ENCODE measurements at places on chromosomes 11 and 22.

DNA sequence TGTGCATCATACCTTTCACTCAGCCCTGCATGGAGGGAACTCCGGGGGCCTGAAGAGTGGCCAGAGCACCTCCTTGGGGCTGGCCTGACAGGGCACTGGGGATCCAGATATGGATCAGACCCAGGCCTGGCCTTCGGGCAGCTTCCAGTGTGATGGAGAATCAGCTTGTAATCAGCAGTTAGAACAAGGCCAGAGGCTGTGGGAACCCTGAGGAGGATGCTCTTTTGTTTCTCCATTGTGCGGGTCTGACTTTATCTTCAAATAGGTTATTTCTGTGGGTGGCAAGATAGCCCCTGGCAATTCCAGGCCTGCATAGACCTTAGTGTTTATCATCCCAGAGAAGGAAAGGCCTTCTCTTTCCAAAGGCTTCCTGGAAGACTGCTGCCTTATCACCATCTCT, 12.3 kb downstream of the DGAT2 start:
- no peak for DNase-seq

DNA sequence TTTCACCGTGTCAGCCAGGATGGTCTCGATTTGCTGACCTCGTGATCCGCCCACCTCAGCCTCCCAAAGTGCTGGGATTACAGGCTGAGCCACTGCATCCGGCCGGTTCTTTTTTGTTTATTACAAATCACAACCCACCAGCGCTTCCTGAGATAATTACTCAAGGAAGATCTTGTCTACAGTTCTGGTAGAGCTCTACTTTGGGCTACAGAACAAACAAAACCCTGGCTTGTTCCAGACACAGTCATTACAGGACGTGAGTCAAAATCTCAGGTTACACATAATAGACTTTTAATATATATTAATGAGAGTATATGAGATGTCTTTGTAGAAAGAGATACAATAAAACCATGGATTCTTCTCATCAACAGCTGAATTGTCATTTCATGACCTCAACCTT, 42.8 kb upstream of the NUP50 start:
- no peak for DNase-seq

- no peak for DNase-seq
These were observed 12.3 kb downstream of the IPO7 start for GRCh38 chr11:9396752-9397151.

DNA sequence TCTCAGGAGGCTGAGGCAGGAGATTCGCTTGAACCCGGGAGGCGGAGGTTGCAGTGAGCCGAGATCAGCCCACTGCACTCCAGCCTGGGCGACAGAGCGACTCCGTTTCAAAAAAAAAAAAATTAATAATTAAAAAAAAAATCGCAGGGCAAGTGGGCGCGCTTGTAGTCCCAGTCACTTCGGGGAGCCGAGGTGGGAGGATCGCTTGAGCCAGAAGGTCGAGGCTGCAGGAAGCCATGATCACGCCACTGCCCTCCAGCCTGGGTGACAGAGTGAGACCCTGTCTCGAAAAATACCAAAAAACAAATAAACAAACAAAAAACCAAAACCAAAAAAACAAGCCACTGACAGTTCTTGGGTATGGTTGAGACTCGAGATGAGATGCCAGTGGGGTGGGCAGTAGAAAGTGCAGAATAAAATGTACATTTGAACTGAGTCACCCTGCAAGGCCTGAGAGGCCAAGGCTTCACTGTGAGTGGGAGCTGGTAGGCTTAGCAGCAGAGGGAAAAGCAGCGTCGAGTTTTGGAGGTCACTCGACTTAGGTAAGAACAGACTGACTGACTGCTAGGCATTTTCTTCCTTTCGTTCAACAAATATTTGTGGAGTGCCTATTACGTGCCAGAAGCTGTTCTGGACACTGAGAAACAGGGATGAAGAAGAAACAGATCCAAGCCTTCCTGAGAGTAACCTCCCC, 635 bp upstream of the LDHA start:
- DNase-seq = peak; percentile 30

Data from suppressor macrophage (primary cell).